ENCODE measurements at places on chromosomes 6 and 20.

DNA sequence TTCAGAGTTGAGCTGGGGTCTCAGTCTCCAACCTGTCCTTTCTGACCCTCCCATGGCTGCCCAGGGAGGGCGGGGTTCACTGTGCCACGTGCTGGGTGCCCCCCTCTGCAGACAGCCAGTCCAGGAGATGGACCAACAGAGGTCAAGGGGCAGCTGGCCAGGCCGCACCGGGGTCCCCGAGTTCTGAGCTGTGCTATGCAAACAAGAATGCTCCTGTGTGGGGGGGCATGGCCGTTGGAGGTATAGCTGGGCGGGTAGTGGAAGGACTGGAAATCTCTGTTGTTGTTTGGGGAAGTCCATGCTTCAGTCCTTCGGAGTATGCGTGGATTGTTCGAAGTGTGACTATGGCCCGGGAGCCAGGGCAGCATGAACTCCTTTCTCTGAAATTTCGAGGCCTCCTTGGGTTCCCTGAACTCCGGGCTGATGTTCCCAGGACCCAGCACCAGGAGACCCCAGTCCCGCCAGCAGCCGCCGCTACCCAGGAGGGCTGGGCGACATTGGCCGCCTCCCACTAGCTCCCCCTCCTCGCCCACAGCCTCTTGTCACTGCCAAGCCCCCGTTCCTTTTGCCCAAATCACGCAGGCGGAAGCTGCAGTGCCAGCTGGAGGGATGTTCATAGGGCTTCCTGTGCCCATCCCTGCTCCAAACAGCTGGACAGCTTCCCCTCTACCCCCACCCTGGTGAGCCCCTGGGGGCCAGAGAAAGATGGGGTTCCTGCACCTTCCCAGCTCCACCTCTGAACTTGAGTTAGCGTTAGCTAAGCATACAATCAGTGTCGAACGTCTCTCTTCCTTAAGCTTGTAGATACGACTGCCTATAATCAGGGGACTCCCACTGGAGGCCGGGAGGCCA, 126.6 kb downstream of the TAF4 start:
- peak; percentile 3 for DNase-seq

DNA sequence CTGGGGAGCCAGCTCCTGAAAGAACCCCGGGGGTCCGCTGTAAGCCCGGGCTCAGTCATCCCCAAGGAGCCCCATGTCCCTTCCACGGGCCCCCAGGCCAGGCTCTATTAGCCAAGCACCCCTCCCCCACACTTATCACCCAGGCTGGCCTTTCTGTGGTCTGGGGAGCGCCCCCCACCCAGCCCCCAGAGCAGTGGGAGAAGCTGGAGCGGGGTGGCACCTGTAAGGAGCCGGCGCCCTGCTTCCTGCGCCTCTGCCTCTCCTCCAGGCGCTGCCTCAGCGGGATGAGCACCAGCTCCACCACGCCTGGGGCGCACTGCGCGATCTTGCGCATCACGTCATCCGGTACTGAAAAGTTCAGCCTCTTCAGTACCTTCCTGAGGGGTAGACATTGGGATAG, 2.3 kb downstream of the SPEF1 start:
- DNase-seq, result no peak

DNA sequence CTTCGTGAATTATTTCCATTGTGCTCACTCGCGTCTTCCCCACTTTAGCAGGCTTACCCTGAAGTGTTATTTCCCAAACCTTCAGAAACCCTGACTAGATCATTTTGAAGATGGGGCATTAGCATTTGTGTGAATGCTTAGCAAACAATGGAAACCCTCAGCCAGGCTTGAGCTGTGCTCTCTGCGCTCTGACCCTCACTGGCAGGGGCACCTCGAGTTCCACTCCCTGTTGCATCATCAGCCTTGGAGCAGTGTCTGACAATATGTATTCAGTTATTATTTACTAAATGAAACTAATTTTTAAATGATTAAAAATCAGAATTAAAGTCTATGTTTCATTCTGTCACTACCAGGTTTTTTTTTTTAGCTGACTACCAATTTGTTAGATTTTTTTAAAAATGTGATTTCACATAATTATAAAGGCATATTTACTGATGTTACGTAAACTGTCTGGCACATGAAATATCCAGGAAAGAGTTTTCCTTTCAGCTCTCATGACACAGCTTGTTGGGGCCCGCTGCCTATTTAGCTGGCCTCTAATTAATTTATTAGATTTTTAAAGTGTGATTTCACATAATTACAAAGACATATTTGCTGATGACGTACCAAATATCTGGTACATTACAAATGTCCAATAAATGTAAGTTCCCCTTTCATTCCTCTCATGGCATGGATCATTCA, 155.2 kb downstream of the PACRG start:
- DNase-seq, result peak; percentile 42

DNA sequence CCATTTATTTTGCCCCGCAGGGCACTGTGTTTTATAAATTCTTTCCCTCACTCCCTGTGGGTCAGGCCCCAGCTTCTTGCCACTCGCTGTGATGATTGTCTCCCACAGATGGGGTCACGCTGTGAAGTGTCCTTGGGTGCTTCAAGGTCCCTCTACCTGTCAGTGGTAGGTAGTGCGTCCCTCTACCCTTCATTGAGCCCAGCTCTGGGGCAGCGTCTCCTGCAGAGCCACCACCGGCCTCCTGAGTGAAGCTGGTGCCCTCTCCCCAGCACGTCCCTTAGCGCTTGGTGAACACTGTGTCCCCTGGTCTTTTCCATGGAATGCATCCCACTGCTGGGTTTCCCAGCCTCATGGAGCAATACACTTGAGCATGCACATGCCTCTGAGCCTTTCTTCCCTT, 108.2 kb downstream of the NRN1 start:
- DNase-seq, result no peak

DNA sequence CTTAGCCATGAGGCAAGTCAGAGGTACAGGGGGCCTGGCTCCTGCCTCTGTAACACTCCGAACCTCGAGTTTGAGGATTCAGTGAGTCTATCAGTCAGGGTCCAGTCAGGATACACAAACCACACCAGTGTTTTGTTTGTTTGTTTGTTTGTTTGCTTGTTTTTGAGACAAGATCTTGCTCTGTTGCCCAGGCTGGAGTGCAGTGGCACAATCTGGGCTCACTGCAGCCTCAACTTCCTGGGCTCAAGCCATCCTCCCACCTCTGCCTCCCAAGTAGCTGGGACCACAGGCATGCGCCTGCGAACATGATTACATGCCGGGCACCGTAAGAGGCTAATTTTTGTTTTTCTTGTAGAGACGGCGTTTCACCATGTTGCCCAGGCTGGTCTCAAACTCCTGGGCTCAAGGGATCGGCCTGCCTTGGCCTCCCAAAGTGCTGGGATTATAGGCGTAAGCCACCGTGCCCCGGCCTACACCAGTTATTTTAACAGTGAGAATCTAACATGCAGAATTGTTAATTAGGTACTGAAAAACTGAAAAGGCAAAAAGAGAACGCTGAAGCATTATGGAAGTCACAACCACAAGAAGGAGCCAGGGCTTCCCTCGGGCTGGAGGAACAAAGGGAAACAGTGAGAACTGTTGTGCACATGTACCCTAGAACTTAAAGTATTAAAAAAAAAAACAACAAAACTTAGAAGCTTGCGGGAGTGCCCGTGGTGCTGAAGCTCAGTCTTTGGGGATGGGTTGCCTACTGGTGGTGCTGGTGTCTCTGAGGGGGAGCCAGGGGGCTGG, 40.4 kb downstream of the SRSF3 start:
- no peak for DNase-seq

- DNase-seq, result no peak
Observed at GRCh38 chr6:2783188-2783963, 18.2 kb downstream of the WRNIP1 start.

- peak; percentile 36 for DNase-seq
Observed at GRCh38 chr20:19735446-19735845, 22.6 kb upstream of the RIN2 start.

DNA sequence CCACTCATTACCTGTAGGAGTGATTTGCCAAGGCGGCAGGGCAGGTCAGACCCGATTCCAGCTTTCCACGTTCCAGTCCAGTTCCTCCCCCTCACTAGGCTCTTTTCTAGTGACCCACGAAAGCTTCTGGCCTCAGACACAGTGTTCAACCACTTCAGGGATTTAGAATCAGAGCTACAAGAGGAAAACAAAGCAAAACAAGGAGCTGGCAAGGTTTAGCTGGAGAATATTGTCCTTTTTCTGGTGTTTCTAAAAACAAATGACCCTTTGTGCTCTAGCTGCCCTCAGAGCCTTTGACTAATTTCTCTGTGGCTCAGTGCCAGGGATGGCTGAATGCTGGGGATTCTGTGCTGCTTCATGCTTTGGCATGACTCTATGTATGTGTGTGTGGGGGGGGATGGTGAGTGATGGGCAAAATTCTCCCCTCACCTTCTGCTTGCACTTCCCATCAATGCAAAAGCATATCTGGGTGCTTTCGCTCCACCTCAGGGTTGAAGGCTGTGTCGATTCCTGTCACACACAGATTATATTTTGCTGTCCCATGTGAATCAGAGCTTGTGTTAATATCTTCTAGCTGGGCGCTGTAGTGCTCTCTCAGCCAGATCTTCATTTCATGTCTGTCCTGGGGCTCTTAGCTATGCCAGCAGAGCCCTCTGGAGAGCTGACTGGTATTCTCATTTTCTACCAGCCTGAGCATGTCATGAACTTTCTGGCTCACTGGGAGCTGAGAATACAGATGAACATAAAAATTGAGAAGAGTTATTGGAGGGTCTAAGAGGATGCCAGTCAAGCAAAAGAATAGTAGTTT, 19.3 kb upstream of the NEDD9 start:
- peak; percentile 39 for DNase-seq

DNA sequence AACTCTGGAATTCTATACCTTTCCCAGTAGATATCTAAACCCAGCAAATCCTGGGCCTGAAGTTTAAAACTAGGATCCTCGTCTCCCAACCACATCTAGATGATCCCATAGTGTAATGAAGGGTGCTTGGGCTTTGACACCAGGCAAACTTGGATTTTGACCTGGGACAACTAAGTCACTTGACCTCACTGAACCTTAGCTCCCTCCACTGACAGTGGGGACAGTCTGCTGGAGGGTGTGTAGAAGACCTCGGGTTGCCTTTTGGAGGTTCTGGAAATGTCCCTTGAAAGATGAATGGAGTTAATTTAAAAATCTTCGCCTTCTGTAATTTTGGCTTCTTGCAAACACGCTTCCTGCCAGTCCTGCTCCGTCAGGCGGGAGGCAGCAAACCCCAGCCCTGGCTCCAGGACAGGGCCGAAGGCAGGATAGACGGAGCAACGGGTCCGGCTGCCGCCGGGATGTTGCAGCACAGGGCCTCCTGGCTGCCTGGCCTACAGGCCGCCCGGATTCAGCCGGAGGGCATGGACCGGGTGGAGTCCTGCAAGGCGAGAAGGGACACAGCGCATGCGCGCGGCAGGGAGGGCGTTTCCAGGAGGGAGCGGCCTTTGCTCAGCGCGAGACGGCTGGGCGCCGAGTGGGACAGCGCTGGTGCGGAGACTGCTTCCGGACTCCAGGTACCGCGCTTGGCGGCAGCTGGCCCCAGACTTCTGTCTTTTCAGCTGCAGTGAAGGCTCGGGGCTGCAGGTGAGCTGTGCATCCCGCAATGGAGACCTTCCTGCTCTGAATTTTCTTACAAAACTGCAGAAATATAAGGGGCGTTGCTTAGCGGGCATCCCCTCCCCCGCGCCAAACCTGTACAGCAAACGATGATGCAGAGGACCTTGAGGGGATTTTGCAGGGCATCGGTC, at the start of gene TMEM14A:
TSS of gene TMEM14A (plus strand) at position 612 of the 908 bp plus-strand sequence. CDS start 5,990 bp downstream, outside the sequence.
- peak; percentile 93 for DNase-seq

DNA sequence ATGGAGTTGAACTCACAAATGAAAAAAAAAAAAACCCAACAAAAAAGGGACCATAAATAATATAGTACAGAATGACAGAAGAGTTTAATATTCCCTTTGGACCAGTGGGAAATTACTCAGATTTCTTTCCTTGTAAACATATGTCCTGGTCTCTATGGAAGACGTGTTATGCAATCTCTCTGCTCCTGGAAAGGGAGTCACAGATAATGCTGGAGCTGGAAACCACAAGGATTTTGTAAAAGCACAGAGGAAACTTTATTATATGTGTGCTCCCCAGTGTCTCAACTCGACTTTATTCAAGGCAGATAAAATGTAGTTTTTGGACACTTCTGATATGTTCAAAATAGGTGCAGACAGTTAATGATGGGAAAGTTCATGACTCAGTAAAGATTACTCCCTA, 88.1 kb upstream of the ZFP64 start:
- no peak for DNase-seq

- DNase-seq, result no peak
Observed at GRCh38 chr6:24080711-24081110, 45.3 kb upstream of the NRSN1 start.

DNA sequence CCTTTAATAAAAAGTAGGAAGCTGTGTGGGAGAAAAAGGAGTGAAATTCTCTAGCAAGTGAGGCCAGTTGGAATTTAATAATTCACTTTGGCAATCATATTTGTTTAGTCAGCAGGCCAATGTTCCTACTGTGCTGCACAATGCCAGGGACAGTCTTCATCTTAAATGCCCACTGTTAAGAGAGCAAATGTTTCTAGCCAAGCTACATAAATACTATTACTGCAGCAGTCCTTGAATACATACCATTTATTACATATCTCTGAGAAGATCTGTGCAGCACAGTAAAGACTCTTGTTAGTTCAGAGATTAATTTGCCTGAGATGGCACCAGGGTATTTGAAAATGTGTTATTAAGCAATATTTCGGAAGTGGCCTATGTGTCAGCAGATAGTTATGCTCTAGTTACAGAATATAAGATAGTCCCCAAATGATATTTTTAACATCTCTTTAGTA, 105.4 kb downstream of the OGFRL1 start:
- DNase-seq, result no peak

DNA sequence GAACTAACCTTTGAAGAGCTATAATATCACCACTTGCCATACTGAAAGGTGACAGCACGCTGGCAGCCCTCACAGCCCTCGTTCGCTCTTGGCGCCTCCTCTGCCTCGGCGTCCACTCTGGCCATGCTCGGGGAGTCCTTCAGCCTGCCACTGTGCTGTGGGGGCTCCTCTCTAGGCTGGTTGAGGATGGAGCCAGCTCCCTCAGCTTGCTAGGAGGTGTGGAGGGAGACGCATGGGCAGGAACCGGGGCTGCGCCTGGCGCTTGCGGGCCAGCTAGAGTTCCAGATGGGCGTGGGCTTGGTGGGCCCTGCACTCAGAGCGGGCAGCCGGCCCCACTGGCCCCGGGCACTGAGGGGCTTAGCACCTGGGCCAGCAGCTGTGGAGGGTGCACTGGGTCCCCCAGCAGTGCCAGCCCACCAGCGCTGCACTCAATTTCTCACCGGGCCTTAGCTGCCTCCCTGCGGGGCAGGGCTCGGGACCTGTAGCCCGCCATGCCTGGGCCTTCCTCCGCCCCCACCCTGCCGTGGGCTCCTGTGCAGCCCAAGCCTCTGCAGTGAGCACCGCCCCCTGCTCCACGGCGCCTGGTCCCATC, 329.7 kb downstream of the LMBRD1 start:
- no peak for DNase-seq

DNA sequence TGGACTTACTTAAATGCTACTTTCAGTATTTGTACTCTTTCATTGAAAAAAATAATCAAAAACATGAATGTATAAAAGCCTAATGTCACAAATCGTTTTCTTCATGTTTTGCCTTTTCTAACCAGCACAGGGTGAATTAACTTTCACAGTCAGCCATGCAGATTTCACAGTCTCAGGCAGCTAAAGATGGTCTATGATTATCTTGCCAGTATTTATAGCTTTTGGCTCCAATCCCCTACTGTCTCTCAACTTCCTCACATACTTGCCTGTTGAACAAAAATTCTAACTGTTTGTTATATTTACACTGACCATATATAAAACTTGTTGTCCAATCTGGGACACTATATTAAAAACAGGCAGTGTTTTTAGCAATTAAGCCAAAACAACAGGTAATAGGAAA, 358.2 kb downstream of the ARHGAP18 start:
- no peak for DNase-seq
